ENCODE measurements at places on chromosomes 5 and 9.

DNA sequence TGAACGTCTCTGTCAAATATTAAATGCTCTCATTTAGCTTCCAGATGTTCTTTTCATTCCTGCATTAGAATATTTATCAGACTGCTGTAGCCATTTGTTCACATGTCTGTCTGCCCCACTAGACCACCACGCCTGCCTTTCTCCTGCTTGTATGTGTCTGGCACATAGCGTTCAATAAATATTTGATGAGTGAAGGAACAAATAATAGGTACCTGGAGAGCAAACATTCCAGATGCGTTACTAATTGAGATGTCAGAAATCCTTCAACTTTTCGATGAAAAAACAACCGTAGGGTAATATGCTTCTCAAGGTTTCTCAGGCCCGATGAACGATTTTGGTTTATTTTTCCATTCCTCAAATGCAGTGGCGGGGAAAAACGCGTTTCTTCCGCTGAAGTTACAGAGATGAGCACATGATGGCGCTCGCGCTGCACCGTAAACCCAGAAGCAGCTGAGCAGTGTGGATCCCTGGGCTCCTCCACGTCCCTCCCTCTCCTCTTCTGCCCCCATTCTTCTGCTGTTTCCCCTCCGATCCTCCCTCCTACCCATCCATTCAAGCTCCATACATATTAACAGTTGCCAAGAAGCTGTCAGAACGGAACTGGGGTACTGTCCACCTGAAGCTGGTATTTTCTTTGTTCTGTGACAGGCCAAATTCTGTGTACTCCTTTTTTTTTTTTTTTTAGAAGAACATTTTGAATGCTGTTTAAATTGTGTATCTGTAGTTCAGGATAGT is 245.4 kb downstream of the MPDZ start:
- peak; percentile 76 for DNase-seq

DNA sequence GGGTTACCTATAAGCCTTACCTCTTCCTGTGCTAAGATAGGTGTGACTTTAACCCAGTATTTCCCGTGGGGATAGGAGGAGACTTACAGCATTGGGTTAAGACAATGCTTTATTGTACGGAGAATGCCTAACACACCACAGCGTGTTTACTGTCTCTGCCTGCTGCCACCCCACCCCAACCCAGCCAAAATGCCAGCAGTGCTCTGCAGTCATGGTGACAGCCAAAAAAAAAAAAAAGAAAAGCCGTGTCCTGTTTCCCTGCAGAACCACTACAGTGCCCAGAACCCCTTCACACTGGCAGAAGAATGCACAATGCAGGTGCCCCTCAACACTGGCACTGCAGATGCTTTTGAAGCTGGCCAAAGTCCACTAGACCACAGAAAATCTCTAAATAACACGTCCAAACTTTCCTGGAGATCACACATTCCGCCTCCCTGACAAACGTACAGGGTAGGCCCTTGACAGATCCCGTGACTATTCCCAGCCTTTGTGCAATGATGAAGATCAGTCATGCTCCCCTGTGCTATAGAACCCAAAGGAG is 102.2 kb downstream of the SERINC5 start:
- DNase-seq = no peak

DNA sequence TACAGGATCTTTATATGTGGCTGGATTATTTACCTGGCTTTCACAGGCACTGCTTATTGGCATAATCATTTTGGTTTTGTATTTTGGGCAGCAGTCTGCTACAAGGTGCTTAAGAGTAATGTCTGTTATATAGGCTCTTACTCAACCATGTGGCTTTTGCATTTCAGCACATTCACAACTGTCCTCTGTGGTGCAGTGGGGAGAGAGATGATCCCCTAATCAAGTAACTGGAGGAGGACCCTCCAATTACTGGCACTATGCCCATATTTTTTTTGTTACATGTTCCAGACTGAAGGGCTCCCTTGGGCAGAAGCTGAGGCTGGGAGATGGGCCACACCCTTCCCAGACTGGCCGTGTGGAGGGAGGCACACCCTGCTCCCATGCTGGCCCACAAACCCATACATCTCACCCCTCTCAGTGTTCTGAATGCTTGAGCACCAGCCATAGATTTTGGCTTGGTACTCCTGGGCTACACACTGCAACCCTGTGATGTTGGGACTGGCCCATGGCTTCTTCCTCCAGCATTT is 173.5 kb downstream of the FAM174A start:
- no peak for DNase-seq

GRCh38 chr5:73540192-73540591 is 25.2 kb downstream of the ANKRA2 start:
- DNase-seq = no peak

GRCh38 chr5:10021248-10021647 is 228.4 kb downstream of the ATPSCKMT start:
- no peak for DNase-seq

GRCh38 chr5:20128343-20128742 is 140.3 kb upstream of the CDH18 start:
- DNase-seq = no peak
